CD4-positive, alpha-beta T cell treated with Interleukin-6 at 100 ng/mL for 8 hours (primary cell): ENCODE measurements at places on chromosomes 4 and X.
A peak's percentile ranks its signal among the peaks of the same experiment; 100 is the strongest.

- DNase-seq: no peak
Measured at GRCh38 chr4:90124276-90124675, 2.9 kb upstream of the CCSER1 start.

DNA sequence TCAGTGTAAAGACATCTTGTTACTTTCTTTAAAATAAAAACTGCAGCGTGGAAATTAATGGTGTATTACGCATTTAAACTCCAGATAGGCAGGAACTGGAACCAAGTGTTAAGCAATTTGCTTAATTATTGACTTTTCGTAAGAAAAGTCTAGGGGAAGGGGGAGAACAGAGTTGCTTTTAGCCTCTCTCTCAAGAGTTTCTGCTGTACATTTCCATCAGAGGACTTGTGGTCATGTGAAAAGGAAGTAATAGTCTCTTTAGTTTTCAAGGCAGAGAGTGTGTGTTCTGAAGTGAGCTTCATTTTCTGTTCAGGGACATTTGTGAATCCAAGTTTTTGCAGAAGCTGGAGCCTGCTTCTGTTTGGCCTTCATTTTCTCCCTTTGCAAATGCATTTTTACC lies 127.2 kb downstream of the UBE2K start:
- DNase-seq: no peak

- DNase-seq: no peak
Measured at GRCh38 chr4:17142232-17142711, 243.8 kb upstream of the LDB2 start.

DNA sequence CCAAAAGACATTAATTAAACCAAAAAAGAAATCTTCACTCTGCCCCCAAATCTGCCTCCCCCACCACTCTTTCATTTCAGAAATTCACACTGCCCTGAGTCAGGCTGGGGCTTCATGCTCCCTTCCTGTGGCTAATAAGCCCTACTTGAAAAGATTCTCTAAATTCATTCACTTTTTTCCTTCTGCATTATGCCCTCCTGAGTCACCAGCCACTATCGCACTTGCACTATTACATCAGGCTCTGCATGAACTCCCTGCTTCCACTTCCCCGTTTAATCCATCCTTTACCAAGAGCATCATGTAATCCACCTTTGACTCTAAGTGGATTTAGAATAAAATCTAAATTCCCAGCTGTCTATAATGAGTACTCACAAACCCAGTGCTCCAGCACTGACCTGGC lies 295.4 kb upstream of the KLF3 start:
- no peak for DNase-seq

GRCh38 chr4:108738003-108738706 lies 24.7 kb downstream of the ETNPPL start:
- no peak for DNase-seq

- DNase-seq: no peak
Measured at GRCh38 chrX:39384996-39385395, 583.7 kb downstream of the MID1IP1 start.

DNA sequence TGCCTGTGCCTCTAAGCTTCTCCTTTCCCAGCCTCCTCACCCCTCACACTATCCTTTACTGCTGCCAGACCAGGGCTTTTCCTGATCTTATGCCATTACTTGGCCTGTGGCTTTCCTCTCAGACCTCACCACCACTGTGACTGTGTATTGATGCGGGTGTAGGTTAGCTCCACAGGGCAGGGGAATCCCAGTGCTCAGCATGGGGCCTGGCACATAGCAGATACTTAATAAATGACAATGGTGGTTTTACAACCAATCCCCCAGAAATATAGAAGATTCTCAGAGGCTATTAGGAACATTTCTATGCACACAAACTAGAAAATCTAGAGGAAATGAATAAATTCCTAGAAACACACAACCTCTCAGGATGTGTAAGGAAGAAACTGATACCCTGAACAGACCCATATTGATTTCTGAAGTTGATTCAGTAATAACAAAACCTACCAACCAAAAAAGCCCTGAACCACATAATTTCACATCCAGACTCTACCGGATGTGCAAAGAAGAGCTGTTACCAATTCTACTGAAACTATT lies 129.6 kb upstream of the QRFPR start:
- DNase-seq: no peak

DNA sequence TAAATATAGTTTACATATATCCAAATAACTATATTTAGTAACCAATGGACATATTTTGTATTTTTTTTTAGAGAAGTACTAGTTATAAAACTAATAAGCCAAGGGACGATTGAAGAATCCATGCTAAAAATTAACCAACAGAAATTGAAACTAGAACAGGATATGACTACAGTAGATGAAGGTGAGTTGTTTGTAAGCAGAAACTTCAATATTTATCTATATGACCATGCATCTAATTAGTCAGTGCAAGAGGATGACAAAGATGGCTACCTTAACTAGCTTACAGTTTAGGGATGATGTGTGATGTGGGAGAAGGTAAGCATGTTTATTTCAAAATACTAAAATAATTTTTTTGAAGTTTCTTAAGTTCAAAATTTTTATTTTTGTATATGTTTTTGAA lies 57.7 kb downstream of the HPGDS start:
- no peak for DNase-seq

GRCh38 chr4:42515156-42515884 lies 118.0 kb downstream of the SHISA3 start:
- no peak for DNase-seq

DNA sequence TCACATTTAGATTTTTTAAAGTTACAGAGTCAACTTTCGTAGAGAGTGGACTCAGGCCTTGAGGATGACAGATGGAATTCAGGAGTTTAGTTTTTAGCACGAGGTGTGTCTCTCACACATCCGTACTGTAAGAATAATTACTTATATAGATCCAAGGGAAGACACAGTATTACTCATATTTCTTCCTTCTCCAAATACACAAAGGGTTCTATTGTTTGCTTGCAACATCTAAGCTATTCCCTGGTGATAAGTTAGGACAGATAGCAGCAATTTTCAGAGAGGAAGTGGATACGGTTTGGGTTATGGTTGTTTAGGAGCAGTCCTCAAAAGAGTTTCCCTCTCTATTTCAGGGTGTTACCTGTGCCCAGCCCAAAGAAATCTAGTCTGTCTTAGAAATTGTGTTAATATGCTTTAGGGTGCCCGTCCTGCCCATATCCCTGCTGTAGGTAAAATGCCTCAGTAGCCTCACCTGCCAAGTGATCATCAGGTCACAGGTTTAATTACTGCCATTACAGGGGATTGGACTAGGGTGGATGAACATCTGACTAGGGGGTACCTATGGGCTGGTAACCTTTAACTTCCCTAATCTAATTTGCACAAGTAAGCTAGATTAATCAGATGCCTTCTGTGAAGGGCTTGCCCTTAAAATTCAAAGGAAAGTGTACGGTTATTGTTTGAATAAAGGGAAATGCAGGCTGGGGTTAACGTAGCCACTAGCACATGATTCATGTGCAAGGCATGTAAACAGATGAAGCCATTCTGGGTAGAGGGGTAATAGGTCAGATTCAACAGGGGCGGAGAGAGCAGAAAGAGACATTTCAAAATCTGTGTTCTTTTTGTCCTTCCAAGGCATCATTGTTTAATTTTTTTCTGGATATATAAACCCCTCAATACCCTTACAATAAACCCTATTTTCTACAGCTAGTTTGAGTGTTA lies 8.7 kb upstream of the PPP3CA start:
- DNase-seq: no peak

GRCh38 chr4:125440814-125441213 lies 126.1 kb downstream of the FAT4 start:
- no peak for DNase-seq

- DNase-seq: no peak
Measured at GRCh38 chr4:153403726-153404125, 59.2 kb downstream of the MND1 start.

DNA sequence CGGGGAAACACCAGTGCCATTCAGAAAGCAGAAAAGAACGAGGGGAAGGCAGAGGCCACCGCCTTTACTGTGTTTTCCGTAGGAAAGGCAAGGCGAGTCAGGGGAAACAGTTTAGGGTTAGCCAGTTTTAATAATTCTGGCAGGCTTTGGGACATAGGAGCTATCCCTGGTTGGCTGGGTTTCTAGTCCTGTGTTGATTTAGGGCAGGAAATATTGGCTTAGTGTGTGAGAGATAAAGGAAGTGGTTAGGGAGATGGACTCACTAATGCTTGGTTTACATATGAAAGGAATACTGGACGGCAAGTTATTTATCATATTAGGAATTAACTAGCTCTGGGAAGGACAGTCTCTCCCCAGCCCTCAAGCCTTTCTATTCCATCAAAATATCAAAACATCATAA lies 53.1 kb downstream of the SYNPO2 start:
- DNase-seq: no peak

- DNase-seq: no peak
Measured at GRCh38 chr4:9602389-9602914, 158.2 kb downstream of the DEFB131A start.

DNA sequence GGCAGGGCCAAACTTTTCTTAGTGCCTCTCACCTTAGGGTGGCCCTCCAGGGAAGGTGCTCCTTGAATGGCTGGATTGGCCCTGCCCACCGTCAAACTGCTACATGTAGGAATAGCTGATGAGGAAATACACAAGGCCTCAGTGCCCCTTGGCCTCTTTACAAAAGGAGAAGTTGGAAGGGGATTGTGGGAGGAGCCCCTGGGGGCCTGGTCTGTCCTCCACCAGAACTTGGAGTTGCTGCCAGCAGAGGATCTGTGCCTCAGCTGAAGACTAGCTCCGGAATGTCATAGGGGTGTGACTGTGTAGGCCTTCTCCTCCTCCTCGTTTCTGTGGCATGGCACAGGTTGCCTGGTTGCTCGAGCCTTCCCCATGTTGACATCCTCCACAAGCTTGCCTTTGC lies 142.7 kb downstream of the AMMECR1 start:
- DNase-seq: no peak

DNA sequence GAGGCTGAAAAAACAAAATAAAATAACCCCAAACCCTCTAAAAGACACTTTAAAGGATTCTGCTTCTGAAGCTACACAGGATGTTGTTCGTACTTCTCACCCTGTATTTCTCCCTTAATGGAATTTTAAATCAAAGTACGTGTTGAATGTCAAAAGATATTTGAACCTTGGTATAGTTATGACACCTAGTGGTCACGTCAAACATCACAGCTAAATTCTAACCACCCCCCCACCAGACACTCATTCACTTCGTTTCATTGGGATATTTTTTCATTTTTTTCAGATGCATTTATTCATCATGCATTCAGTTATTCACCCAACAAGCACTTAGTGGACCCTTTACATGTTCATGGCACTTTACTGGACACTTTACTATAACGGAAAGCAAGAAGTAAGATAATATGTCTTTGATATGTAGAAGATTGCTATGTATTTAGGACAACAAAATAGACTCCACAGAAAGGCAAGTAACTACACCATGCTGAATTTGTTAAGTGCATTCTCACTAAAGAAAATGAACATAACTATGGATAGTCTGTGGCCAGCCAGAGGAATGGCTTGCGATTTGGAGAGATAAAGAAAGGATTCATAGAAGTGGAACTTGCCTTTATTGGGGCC lies 62.5 kb upstream of the GPR174 start:
- DNase-seq: peak; percentile 68

GRCh38 chrX:123959281-123960063 lies 2.0 kb upstream of the STAG2 start:
- peak; percentile 4 for DNase-seq

DNA sequence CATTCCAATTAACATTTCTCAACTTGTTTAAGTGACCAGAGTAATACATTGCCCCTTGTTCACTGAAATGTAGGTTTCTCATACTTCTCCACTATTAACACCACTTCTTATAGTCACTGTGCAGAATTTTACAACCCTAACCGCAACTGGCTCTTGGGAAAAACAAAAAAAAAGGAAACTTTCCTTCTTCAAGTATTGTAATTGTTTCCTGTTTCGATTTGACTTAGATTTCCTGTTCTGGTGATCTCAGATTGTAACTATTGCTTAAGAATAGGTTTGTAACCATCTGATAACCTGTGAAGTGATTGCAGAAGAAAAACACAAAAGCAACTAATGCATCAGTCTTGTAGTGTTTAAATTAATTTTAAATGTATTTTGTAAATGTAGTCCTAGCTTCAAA lies 594.7 kb upstream of the GALNT7 start:
- DNase-seq: no peak
